ENCODE measurements at places on chromosomes 3 and 15. TPM values are rescaled to one million over a fixed set of nuclear protein-coding genes. Genes with fewer than 3 reads are reported as not detected.
A peak's percentile ranks its signal among the peaks of the same experiment; 100 is the strongest.

DNA sequence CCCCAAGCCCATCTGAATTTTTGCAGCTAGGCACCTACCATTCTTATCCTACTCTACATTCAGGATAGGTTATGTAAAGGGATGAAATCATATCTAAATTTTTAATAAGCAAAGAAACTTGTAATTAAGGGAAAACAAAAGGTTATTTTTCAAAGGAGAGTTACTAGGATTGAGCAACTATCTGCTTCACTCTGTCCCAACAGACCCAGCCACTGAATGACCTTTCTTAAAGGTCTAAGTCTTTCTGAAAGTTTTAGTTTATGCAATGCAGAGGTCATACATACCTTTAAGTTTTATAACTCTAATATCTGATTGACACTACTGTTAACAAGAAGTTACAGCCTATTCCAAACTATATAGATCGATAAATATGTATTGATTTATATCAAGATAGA lies 209.2 kb upstream of the CTNNB1 start:
- peak overlapping the region; percentile 76 for H3K27ac ChIP-seq
- no peaks in the 10 kb centered on the region for H3K4me1 ChIP-seq
- DNase-seq, result no peak

DNA sequence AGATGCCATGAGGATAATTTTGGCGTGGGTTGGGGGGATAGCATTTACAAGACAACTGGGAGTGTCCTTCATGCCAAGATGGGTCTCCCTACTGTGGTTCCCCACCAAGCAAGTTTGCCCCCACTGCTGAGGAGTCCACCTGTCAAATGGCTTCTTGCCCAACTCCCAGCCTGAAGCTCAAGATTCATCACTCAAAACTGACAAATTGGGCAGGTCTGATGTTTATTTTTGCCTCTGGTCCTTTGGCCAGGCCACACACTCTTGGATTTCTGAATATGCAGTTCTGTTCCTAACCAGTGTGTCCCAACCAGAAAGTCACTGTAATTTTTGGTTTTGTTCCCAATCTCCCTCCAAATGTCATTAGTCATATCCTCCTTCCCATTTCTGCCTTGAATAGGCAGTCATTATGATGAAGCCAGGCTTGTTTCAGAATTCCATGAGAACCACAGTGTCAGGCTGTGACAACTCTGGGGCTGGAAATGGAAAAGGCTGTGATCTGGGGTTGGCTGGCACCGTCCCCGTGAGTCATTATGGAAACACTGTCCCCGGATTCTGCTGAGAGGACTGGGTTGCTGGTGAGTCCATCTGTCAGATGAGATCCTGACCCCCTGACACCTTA lies 29.3 kb upstream of the MEF2A start:
- H3K4me1 ChIP-seq, result peaks cover 3% of the 10 kb centered on the region
- DNase-seq, result peak; percentile 58
- H3K36me3 ChIP-seq, result no peaks in the 10 kb centered on the region
- H3K27me3 ChIP-seq, result no peaks in the 10 kb centered on the region
- peak overlapping the region; percentile 50 for H3K27ac ChIP-seq

- no peaks in the 10 kb centered on the region for H3K4me1 ChIP-seq
- DNase-seq, result no peak
- no peak overlapping the region for H3K27ac ChIP-seq
- no peaks in the 10 kb centered on the region for H3K27me3 ChIP-seq
Observed at GRCh38 chr3:88282528-88283241, 132.9 kb downstream of the C3orf38 start.

DNA sequence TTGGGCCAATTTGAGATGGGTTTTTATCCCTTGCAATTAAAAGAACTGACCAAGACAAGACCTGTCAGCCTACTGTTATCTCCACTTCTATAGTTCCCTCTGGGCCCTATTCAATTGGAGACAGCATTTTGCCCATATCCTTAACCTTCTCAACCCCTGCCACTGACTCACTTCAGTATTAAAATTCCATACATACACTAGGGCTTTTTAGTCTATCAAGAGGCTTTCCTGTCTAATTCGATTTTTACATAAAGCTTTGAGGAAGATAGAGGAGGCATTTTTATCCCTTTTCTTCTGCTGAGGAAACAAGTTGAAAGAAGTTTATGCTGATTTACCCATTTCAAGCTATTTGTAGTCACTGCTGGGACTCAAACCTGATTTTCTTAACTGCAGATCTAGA lies 51.1 kb downstream of the GTF2E1 start:
- no peak overlapping the region for H3K4me3 ChIP-seq
- H3K27ac ChIP-seq, result no peak overlapping the region
- no peak for DNase-seq
- H3K27me3 ChIP-seq, result no peaks in the 10 kb centered on the region
- no peaks in the 10 kb centered on the region for H3K36me3 ChIP-seq

The CHST2 gene
- total RNA-seq, result 3.0 TPM

The SLC6A11 gene
- total RNA-seq, result not detected

Data from breast epithelium (tissue), 4 donors.